HuH-7.5 (cell line): ENCODE measurements at places on chromosomes 5 and 9.

- DNase-seq: no peak
These were observed 21.3 kb downstream of the RPS6 start for GRCh38 chr9:19358701-19359100.

DNA sequence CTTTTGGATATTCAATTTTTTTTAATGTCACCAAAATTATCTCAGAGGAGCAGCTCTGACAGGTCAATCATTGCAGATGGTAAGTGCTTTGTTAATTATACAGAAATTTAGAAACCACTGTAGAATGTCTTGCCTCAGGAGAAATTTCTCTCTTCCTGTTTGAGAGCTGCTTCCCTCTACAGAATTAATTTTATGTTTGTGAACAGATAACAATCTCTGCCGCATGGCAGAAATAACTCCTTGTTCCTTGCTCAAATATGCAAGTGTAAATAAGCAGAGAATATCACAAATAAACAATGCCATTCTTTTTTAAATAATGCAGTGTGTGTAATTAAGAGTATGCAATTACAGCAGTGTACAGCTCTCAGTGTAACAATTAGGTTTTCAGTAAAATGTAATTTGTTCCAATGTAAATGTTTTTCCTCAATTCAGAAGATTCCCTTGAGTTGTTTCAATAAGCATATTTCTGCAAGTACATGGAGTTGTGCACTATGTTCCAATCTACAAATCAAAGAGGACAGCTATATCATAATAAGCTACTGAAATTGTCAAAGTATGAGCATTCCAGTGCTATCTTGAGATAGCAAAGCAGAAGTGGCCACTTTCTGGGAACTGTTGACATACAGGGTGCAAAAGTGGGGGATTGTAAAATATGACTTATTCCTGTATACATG, 1012.8 kb downstream of the MAT2B start:
- DNase-seq: no peak

GRCh38 chr5:65927503-65928321, 1.3 kb downstream of the ERBIN start:
- peak; percentile 37 for DNase-seq

DNA sequence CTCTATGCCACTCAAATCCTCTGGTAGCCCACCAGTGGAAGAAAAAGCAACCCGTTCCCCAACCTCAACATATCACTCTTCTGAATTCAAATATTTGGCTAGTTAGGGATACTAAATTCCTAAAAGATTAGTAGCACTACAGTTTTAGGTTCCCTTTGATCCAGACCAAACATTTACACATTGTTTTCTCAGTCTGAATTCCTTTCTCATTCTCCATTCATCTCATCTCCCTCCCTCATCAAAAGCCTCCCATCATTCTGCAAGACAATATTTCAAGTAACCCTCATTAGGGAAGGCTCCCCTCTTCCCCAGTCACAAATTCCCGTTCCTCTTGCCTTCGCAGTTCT, 26.3 kb downstream of the ADAM19 start:
- DNase-seq: no peak

GRCh38 chr5:11785771-11786352, 118.4 kb downstream of the CTNND2 start:
- no peak for DNase-seq

GRCh38 chr5:135822959-135823358, 11.5 kb upstream of the SLC25A48 start:
- no peak for DNase-seq

- DNase-seq: no peak
These were observed 1.3 kb downstream of the PCDHGA4 start for GRCh38 chr5:141356133-141356532.

- DNase-seq: no peak
These were observed 275.0 kb downstream of the GAS1 start for GRCh38 chr9:86672301-86672700.

GRCh38 chr9:19378647-19379046, 1.4 kb downstream of the RPS6 start:
- DNase-seq: no peak

DNA sequence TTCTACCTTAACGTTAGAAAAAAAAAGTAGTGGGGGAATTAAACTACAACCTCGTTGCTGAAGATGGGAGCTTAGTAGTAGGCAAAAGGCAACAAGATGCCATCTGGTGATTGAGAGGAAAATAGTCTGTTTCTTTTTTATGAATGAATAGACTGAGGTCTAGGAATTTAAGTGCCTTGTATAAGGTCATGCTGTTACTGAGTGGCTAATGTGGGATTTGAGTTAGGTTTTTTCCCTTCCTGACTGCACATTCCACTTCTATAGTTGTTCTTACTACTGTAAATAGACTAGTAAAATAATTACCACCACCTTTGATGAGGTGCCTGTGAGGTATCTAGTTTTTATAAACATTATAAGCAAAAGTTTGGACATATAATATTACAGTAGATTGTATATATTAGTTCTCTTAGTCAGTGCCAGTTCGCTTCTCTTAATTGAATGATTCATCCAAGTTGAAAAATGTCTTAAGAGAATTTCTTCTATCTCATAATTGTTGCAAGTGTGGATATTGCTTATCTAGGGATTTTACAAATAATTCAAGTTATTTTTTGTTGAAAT, 19.1 kb downstream of the FSD1L start:
- DNase-seq: no peak

GRCh38 chr5:143966280-143966679, 154.3 kb downstream of the HMHB1 start:
- no peak for DNase-seq

- DNase-seq: no peak
These were observed 79.5 kb upstream of the FAM169A start for GRCh38 chr5:74945561-74946165.

- no peak for DNase-seq
These were observed 263.5 kb downstream of the NTRK2 start for GRCh38 chr9:84932915-84933527.

GRCh38 chr9:113808391-113809358, 67.4 kb upstream of the ZNF618 start:
- no peak for DNase-seq

GRCh38 chr5:83857341-83857740, 136.7 kb upstream of the HAPLN1 start:
- DNase-seq: no peak

GRCh38 chr5:139385061-139386049, 2.3 kb upstream of the SLC23A1 start:
- DNase-seq: no peak

DNA sequence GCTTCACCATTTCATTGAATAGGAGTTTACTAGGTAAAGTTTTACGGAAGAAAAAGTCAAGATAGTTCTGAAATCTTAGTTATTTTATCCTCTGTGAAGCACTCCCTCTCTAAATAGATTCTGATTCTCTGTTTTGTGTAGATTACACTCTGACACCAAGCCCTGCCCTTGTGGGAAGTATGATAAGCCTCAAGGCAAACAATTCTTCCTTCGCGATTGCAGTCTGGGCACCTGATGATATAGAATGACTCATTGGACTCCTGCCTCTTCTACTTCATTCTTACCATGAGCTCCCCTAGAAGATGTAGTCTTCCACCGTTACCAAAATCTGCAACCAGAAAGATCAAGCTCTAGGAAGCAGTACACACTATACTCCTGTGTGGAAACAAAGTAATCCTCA, 626.9 kb upstream of the PTGER4 start:
- DNase-seq: no peak

DNA sequence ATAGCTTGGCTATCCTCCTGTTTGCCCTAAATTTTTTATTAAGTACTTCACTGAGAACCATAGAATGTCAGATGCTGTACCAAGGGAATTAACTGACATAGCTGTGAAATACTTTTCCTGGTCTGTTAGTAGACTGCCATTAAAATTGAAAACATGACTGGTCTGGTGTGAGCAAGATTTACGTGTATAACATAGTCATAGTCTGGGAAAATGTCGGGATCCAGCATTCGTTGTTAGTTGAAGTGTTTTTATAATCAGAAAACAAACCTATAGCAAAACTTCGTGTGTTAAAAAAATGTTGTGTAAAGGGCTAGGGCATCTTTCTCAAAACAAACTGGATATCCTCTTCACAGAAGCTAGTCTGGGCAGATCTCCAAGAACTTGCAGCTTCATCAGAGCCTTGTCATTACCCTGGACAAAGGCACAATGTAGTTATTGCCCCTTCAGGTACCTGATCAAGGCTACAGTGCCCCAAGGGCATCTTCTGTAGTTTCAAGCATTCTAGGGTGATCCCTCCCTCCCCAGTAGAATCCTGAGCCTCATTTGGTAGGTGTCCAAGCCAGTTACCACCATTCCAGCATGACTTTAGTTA, 454.2 kb upstream of the SGCD start:
- no peak for DNase-seq

DNA sequence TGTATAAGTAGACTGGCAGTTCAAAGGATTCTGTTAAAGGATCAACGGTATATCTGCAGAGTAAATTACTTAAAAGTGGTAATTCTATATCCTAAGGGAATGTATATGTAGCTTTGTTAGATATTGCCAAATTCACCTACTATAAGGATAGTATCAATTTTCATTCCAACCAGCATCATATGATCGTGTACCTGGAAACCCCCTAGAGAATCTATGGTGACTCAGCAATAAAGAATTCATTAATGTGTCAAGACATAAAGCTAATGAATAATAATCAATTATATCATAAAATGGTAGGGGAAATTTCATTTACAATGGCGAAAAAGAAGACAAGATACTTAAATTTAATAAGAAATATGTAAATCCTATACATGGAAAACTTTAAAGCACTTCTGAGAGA, 234.1 kb upstream of the ACTBL2 start:
- DNase-seq: no peak

DNA sequence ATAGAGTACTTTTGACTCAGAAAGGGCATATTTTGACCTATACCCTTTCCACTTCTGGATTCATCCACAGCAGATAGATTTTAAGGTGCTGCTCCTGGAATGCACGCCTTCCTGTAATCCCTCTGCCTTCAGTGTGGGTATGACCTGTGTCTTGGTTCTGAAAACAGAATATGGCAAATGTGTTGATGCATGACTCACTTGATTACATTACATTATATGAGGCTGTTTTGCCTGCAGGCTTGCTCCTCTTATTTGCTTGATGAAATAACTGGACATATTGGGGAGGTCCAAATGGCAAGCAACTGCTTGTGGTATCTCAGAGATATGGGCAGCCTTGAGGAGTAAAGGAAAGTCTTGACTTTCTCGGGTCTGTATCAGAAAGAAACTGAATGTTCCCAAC, 468.6 kb downstream of the CDH18 start:
- no peak for DNase-seq

DNA sequence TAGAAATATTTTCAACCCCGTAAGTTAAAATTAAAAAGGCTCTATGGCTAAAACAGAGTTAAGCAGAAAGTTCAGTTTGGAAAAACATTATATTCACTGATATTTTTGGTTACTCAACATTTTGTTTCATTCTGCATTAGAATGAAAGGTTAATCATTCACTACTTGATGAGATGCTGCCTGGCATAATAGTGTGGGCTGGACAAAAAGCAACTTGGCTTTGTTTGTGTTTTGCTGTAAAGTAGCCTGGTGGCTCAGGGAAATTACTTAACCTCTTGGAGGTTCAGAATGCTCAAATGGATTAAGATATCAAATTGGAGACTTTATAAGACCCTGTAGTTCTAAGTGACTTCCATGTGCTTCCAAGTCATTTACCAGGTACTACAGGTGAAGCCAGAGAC, 367.4 kb upstream of the TRPC7 start:
- no peak for DNase-seq

DNA sequence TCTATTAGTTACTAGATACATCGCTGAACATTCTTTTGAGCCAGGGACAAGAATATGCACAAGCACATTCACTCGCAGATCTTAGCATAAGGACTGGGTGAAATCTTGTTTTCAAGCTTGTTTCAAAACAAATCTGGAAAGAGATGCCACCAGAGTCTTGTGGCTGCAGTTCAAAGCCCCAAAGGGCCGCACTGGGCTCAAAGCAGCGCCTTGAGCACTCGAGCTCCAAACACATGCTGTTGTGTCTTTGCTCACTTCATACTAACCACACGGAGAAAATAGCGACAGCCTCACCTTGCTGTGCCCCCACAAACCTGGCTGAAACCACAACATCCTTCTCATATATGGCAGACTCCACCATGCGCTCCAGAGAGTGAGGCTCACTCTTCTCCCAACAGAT, 34.2 kb upstream of the IL7R start:
- DNase-seq: no peak

DNA sequence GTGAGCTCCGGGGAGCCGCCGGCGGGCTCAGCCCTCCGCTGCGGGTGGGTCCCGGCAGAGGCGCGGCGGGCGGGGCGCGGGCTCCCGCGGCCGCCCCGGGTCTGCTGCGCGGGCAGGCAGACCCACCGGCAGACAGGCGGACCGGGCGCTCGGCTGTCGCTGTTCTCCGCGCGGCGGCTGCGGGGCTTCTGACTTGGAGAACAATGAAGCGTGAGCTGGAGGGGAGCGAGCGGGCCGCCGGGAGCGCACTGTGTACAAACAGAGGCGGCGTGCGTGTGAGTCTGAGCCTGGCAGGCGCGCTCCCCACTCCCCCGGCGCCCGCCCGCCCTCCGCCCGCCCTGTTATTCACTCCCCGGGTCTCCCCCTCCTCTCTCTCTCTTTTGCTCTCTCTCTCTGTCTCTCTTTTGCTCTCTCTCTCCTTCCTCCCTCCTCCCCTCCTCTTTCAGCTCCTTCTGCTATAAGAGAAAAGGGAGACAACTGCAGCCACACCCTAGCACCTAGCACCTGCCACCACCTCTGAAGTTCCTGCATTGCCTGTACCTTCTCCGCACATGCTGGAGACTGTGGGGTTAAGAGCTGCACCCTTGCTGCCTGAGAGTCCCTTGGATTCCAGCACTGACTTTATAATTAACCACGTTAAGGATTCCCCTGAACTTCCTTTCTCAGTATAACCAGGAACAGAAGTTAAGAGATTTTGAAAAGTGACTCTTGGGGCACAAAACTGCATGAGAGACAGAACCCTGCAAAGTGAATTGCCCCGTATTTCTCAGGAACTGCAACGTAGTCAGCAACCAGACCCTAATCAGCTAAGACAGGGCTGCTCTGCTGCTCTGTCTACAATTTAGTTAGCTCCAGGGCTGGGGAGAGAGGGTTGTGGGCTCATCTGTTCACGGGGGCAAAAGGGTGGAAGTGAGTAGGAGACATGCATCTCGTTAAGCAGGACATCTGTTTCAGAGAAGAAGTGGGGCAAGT, at the start of gene EDIL3:
EDIL3 (minus strand) TSS at position 277 of the 972 bp plus-strand sequence. CDS start 506 bp downstream, outside the sequence.
- no peak for DNase-seq

GRCh38 chr5:172868924-172869591, 35.0 kb downstream of the ERGIC1 start:
- no peak for DNase-seq

- no peak for DNase-seq
These were observed 174.6 kb downstream of the GOLPH3 start for GRCh38 chr5:31999470-31999869.

GRCh38 chr5:127014573-127014972, 15.8 kb downstream of the MARCHF3 start:
- DNase-seq: no peak
